ENCODE measurements at places on chromosomes 1 and 21.

- no peak for DNase-seq
Measured at GRCh38 chr1:227779685-227780084, 35.8 kb upstream of the PRSS38 start.

DNA sequence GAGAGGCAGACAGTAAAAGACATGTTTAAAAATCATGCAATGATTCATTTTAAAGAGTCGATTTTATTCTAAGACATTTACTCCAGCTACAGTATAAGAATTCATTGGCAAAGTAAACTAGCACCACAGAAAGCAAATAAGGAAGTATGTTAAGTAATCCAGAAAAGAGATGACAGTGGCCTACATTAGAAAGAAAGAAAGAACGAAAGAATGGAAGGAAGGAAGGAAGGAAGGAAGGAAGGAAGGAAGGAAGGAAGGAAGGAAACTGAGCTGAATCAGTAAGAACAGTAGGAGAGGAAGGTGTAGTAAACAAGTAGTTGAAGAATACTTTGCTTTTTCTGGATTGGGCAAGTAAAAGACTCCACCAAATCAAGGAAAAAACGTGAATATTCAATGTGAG, 62.2 kb downstream of the ZZZ3 start:
- no peak for DNase-seq

- peak; percentile 26 for DNase-seq
Measured at GRCh38 chr1:85612704-85613361, 32.3 kb downstream of the CCN1 start.

DNA sequence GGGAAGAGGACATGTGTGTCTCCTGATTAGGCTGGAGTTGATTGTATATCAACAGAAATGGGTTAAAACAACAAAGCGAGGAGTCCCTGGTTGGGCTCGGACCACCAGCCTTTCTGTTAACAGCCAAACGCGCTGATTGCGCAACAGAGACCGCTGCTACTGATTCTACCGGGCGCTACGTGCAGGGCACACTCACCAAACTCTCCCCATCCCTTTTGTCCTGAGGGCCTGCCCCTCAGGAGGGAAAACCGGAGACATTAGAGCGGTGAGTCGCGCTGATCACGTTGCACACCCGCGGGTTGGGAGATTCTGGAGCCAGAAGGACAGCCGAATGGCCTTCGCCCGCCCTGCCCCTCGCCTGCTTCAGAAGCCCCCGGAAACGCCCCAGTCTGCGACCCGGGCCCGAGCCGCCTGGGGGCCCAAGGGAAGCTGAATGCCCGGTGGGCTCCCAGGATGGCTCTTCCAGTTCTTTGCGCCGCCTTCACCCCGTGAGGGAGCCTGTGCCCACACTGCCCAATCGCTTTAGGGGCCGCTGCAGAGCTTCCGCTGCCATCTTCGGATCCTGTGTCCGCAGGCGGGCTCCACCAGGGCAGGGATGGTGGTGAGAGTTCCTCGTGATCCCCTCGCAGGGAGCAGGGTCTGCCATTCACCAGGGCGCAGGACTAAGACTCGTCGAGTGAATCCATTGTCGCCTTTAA, 165.4 kb upstream of the NBPF11 start:
- DNase-seq = no peak

DNA sequence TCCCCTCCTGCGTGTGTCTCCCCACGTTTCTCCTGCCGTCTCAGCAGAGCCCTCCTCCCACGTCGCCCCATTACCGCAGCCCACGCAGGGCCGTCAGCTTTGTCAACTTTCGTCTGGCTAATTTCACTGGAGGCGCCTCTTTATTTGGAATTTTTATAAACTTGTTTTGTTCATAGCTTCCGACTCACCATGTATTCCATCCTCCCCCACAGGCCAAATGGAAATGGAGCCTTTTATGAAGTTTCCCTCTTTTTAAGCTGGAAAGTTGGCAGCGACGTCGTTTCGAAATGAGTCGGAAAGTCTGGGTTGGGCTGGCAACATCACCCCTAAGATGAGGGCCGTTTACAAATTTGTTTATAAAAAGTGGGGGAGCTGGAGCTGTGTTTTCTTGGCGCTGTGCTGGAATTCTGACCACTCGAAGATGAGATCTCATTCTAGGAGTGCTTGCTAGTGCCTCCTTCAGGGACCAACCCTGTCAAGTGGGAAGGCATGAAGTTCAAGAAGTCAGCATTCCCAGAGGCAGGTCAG, 23.7 kb upstream of the SLC45A1 start:
- DNase-seq = no peak

DNA sequence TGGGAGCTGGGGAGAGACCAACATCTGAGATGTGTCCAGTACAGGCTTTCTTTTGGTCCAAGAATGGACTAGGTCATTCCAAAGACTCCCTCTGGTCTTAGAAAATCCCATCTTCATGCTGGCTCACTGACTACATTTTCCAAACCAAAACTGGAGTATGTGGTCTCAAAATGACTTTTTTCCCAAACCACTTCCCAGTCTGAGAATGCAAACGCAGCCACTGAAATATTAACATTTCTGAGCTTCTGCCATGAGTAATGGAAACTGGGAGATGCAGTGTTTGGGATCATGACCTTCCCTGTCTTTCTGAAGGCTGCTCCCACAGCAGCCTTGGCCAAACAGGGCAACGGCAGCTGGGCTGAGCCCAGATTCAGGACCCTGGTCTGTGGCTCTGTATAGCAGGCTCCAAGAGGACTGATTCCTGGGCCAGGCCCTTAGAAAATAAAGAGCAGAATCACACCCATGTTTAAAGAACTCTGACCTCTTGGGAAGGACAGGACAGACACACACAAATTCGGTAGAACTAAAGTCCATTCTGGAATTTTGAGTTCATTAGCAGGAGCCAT, 62.1 kb upstream of the CNTN2 start:
- no peak for DNase-seq

GRCh38 chr1:169523904-169524303, 38.2 kb upstream of the SLC19A2 start:
- no peak for DNase-seq

DNA sequence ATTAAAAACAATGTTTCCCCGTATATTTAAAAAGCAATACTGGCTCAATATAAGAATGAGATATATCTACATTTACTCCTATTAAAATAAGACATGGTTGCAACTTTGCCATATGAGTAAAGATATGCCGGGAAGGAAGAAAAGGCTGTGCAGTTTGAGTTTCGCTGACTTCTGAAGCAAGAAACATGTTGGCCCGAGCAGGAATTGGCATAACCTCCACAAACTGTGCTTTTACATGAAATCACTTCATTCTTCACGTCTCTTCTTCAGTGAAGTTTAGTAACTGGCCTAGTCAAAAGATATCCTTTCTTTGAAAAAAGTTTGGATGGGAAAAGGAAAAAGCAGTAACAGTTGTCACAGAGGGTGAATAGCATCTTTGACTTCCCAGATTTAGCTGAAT, 342.0 kb downstream of the PBX1 start:
- DNase-seq = no peak

DNA sequence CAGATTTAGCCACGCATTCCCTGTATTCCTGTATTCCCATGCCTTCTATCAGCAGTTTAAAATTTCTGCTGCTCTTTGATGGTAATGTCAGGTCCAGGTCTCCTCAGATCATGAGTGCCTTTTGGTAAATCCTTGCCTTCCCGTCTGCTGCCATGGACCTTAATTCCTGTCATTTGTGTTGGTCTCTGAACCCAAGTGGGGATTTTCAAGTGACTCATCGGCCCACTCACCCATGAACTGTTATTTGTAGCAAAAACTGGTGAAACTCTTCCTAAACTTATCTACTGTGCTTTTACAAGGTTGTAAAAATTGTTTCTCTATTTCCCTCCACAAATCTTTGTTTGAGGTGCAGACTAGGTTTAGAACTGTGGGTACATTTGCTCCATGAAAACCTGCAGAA, 47.4 kb downstream of the ACTN2 start:
- no peak for DNase-seq

DNA sequence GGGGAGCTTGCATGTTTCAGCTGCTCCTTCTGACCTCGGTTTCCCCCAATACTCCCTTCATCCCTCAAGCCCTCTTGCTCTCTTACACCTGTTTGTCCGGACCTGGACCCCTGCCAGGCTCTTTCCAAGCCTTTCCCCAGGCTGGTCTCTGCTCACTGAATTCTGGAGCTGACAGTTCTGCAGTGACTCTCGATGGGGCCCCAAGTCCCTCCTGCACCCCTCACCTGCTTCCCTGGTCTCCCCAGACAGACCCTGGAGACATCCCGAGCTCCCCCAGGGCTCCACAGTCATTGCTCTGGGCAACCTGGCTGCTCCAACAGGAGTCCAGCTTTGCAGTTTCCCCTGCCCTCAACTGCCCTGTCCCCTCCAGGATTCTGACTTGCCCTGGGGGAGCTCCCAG, 198.6 kb downstream of the GRIK3 start:
- DNase-seq = no peak

GRCh38 chr1:235513495-235514366, 9.5 kb upstream of the B3GALNT2 start:
- DNase-seq = peak; percentile 82

DNA sequence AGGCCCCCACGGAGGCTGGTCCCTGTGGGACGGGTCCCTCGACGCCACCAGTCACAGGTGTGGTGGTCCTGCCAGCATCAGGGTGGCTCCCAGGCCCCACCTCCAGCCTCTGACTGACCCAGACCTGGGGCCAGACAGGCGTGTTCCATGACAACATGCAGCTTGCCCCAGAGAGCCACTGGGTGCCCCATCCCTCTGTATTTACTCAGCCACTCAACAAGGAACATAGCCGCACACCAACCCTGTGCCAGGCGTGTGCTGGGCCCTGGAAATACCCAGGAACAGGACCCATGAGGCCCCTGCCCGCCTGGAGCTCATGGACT, 65.4 kb downstream of the MATN1 start:
- no peak for DNase-seq

GRCh38 chr1:100463791-100464424, 74.0 kb upstream of the GPR88 start:
- peak; percentile 96 for DNase-seq

- DNase-seq = no peak
Measured at GRCh38 chr1:172220376-172220775, 200.1 kb upstream of the C1orf105 start.

DNA sequence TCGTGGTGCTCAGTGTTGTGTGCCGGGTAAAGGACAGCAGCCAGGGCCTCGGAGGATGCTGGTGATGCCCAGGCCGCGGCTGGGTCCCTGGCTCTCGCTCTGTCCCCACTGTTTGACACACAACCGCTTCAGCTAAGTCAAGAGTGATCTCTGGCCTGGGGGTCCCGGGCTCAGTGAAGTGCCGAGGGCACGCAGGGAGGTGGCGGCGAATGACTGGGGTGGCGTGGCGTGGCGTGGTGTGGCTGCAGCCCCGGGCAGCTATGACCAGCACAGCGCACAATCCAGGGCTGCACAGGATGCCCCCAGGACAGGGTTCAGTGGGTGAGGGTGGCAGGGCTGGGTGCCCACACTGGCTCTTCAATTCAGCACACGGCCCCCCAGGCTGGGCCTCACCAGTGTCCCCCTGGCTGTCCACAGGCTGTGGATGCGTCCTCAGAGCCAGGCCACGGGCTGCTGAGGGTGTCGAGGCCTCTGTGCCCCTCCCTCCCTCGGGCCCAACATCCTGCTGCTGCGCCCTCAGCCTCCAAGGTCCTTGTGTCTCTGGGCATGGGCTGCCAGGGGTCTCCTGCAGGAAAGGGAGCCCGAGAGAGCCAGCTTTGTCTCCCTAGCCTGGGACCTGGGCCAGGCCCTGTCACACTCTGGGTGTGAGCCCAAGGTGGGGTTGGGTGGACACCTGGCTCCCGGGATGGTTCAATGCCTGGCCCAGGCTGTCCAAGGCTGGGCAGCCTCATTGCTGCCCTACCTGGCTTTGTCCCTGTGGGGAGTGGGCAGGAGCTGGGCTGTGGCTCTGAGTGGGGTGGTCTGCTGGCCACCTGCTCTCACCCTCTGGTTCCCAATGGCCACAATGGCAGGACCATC, 12.0 kb upstream of the SKI start:
- DNase-seq = no peak

- no peak for DNase-seq
Measured at GRCh38 chr1:93692451-93692861, 10.8 kb upstream of the BCAR3 start.

- no peak for DNase-seq
Measured at GRCh38 chr1:39562886-39563285, 13.7 kb downstream of the PABPC4 start.

GRCh38 chr1:30668024-30668423, 55.4 kb downstream of the MATN1 start:
- DNase-seq = no peak

- no peak for DNase-seq
Measured at GRCh38 chr1:232403017-232403714, 226.8 kb downstream of the SIPA1L2 start.

DNA sequence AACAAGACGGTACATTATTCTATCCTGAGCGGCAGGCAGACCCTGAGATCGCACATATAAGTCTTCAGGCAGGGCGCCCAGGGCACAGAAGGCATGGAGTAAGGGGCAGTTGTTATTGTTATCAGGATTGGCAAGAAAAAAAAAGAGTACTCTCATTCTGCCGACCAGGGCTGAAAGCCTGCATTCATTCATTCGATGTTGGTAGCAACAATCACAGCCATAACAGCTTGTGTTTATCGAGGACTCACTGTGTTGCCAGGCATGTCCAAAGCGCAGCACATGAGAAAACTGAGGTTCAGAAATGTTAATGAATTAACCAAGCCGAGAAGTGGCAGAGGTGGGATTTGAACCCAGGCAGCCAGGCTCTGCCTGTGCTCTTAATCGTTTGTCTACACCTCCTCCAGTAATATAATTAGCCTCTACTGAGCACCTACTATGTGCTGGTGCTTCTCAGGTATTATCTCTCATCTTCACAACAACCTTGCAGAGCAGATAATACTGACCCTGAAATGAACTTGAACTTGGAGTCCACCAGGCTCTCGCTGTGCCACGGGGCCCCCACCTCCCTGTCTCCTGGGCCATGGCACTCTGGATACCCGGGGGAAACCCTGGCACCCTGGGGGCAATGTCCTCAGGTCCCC, 56.2 kb downstream of the TAS1R2 start:
- no peak for DNase-seq

GRCh38 chr1:116769104-116769452, 14.8 kb downstream of the CD2 start:
- no peak for DNase-seq

GRCh38 chr1:95889400-95889799, 655.4 kb downstream of the RWDD3 start:
- no peak for DNase-seq

- DNase-seq = no peak
Measured at GRCh38 chr1:36128126-36128904, 3.3 kb upstream of the COL8A2 start.

DNA sequence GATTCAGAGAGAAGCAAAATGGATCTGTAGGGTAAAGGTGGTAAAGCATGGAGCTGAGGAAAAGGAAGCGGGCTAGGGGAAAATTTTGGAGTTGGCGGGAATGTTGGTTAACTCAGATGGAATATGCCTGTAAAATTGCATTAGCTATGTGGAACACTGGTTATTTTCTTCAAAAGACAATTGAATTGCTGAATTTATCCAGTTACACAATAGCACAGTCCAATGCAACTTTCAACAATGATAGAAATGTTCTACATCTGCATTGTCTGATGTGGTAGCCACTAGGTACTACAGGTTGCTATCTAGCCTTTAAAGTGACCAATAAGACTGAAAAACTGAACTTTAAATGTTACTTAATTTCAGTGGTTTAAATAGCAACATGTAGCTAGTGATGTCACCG, 315.2 kb downstream of the ASTN1 start:
- no peak for DNase-seq

- DNase-seq = no peak
Measured at GRCh38 chr21:36587388-36587787, 107.5 kb upstream of the CLDN14 start.
